ENCODE measurements at places on chromosomes 12 and 14.

DNA sequence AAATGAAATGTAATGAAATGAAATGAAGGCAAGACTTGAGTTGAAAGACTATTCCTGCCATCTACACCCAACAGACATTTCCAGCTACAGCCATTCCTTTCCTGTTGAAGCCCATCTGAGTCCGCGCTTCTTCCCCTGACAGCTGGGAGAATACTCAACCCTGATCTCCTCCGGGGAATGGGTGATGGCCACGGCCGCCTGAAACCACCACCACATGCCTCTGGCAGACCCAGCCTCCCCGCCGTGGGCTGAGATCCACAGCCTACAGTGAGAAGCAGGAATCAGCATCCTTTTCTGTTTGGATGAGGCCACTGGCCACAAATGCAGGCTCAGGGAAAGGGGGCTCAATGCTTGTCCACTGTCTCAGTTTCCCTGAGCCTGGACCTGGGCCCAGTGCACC is 130.3 kb downstream of the NCOR2 start:
- DNase-seq: no peak

- no peak for DNase-seq
Observed at GRCh38 chr12:124086299-124086898, 113.4 kb downstream of the ZNF664 start.

DNA sequence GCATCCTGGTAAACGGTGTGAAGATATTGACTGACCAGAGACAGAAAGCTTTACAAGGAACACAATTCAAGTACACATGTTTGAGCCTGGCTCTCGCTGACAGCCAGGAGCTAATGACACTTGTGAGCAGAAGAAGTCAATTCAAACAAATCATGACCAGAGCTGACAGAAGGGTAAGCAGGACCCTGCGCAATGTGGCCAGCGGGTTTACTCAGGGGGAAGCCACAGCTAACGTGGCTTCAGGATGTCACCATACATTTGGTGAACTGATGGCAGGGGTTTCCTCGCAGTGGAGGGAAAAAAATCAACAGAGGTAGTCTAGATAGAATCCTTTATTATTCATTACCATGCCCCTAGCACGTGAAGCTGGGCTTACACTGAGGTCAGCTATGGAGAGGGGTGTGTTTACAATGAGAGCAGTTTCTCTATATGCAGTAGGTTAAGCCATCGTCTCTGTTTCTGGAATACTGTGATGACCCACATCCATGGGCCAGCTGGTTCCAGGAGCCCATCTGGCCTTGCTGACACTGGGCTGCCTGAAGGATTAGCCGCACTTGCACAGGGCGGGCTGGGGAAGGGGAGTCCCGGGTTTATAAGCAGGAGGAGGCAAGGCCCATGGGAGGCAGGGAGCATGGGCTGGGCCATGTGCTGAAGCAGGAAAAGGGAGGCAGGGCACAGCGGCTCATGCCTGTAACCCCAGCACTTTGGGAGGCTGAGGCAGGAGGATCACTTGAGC is 198.2 kb upstream of the PRMT8 start:
- DNase-seq: no peak

GRCh38 chr14:100636559-100636958 is 49.3 kb upstream of the BEGAIN start:
- no peak for DNase-seq

GRCh38 chr14:81890020-81890419 is 356.4 kb upstream of the SEL1L start:
- DNase-seq: no peak

GRCh38 chr12:90028635-90029051 is 320.0 kb upstream of the ATP2B1 start:
- peak; percentile 28 for DNase-seq

DNA sequence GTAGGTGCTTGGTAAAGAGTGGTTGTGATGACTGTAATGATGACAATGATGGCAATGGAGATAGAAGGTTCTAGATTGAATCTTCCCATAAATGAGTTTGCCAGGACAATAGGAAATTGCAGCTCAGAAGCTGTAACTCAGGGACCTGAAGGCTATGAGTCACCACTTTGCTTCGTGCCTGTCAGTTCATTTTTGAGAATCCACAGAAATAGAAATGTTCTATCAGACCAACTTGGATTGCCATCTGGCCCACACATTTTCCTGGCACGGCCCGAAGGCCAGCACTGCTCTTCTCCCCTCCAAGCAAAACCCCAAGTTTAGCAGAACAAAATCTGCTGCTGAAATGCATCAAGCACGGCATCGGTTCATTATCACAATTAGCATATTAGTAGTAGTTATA is 1127.0 kb downstream of the BCL11B start:
- DNase-seq: no peak

GRCh38 chr12:63294327-63294632 is 143.3 kb upstream of the AVPR1A start:
- DNase-seq: no peak

DNA sequence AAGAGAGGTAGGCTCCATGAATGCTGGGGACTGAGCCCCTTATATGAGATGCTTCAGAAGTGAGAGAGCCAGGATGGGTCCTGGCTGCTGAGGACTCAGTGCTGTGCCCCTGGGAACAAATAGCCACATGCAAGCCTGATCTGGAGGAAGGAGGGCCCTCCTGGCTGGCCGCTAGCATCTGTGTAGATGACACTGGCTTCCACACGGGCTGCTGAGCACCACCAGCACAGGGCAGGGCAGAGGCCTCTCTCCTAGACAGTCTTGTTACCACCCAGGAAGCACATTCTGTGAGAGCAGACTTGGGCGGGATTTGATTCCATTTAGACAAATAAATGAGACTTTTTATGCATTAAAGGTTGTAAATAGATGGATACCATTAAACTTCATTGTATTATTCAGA is 48.0 kb downstream of the ZNF664 start:
- no peak for DNase-seq

GRCh38 chr12:76847260-76847659 is 31.6 kb downstream of the CSRP2 start:
- no peak for DNase-seq

DNA sequence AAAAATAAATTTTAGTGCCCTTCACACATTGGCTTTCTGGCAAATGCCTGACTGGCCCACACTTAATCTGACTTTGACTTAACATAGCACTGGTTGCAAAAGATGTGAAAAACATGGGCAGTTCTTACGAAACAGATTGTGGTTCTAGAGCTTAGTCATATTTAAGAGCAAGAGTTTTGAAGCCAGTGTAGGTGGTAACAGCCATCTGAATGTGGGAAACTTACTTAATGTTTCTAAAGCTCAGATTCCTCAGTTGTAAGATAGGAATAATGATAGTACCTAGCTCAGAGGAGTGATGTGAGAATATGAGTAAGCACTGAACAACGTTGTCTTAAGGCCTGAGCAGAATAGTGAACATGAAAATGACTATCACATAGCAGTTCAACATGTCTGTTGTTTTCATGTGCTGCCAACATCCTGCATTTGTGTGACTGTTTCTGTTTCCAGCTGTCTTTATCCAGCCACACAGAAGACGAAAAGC is 262.7 kb downstream of the SYT1 start:
- peak; percentile 62 for DNase-seq

DNA sequence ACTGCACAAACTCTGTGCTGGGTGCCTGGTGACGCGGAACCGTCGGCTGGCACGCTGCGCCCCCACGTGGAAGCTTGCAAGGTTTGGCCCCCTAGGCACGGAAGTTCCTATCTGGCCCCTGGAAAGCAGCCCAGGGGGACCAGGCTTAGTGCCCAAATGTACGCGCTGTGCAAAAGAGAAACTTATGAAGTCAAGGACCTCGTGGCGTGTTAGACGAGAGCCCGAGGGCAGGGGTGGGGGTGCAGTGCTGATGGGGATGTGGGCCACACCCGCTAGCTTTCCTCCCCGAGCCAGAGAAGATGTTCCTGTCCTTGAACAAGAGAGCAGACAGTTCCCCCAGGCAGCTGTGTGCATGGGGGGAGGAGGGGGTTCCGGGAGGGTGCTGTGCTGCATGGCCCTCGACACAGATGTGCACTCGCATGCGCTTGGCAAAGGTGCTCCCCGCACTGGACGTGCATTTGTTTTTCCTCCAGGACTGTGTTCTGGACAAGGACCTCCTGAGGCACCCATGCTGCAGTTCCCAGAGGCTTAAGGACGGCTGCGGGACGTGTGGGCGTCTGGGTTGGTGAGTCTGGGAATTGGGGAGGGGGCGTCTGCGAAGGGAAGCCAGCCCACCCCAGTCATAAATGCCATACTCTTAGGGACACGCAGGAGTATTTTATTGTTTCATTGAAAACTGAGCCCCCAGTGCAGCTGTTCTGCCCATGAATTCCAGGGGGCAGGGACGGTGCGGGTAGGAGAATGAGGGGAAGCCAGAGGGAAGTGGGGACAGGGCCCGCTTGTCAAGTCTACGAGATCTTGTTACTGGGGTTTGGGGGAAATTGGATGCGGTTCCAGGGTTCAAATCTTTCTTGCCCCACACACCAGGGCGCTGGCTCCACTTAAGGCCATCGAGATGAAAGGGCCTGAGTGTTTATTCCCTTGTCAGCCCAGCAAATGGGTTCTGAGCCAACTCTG is 80.0 kb downstream of the NTF3 start:
- DNase-seq: peak; percentile 21

GRCh38 chr12:104133321-104133720 is 4.7 kb downstream of the NFYB start:
- DNase-seq: no peak

- DNase-seq: no peak
Observed at GRCh38 chr14:79466938-79467527, 744.3 kb downstream of the DIO2 start.

GRCh38 chr12:3016191-3016590 is 57.0 kb downstream of the TEAD4 start:
- DNase-seq: no peak

Data from activated CD4-positive, alpha-beta T cell treated with anti-CD3 and anti-CD28 coated beads, Interleukin-2, Interleukin-6, amounts not matched to agents 100 ng/mL and 50 ng/mL, durations not matched to agents 16 hours and 8 hours (primary cell).